ENCODE measurements at places on chromosomes 1 and 21.

DNA sequence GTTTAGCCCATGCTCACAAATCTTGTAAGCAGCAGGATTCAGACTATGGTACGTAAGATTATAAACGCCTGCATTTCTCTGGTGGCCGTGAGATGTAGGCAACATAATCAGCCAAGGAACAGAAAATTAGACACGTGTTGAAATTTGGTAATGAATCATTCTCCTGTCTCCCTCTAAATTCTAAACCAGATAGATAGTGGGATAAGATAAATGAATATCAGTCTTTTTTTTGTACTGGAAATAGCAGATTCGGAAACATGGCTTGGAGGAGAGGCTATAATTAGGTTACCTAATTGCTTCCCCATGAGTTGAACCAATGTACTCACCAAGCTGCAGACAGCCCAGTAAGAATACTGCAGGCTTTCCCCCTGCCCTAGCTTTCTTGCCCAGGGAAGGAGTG is 172.3 kb downstream of the TGFB2 start:
- no peak for DNase-seq

DNA sequence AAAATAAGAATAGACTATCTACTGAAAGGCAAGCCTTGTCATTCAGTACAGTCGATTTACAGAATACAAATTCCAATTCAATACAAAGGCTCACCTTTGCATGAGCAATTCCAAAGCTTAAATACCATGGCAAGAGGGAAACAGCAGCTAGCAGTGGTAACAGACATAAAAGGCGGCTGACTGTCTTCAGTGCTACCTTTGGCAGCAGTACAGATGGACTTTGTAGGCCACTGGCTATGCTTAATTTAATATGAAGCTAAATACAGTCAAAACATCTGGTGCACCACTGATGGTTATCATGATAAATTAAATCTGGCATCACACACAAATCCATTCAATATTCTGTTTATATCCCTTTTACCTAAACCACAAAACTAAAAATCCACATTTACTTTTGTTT is 62.4 kb downstream of the RERE start:
- no peak for DNase-seq

DNA sequence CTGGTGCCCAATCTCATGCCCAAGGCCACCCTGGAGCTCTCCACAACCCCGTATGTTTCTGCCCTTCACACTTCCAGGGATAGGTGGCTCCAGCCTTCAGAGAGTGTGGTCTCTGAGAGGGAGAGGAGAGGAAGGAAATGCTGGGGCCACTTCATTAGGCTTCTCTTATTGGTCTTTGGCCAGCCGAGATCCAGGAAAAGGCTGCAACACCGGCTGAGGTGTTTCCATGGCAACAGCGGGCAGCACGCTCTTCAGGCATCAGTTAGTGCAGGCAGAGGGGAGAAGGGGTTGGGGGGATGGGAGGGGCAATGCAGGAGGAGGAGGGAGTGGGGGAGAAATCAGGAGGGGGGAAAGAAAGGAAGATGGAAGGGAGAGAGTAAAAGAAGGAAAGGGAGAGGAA is 275.1 kb upstream of the GJB5 start:
- DNase-seq: peak; percentile 80

GRCh38 chr1:31216016-31216415 is 23.7 kb downstream of the NKAIN1 start:
- DNase-seq: peak; percentile 78

DNA sequence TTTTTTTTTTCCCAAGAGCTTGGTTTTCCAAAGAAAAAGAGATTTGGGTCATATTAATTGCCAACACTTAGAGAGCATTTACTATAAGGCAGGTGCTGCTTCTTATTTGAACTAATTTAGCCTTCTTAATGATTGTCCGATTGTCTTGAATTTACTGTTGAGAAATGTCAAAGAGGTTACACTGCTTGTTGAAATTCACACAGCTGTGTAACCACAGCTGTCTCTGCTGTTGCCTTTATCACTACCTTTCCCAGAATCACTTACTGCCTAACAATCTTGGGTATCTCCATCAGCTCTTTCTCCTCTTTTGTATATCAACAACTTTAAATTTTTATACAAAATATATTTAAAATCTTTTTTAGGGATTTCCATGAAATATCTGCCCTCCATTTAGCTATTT is 115.6 kb downstream of the UCHL5 start:
- DNase-seq: no peak

GRCh38 chr1:24596401-24596880 is 40.6 kb downstream of the NCMAP start:
- no peak for DNase-seq

DNA sequence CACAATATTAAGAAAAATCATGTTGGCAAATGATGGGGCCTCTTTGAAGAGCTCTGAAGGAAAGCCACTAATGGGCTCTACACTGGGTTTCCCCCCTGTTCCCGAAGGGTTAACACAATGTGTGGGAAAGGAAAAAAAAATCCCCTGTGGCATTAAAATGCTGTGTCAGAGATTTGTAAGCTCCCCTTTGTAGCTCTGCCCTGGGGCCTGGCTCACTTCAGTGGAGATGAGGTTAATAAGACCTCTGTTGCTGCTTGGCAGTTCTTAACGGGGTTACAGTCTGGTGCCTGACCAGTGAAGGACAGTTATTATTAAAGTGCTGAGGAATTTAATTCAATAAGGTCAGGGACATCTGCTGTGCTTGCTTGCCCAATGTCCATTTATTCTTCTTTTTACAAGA is 129.7 kb upstream of the UBE2U start:
- DNase-seq: no peak

DNA sequence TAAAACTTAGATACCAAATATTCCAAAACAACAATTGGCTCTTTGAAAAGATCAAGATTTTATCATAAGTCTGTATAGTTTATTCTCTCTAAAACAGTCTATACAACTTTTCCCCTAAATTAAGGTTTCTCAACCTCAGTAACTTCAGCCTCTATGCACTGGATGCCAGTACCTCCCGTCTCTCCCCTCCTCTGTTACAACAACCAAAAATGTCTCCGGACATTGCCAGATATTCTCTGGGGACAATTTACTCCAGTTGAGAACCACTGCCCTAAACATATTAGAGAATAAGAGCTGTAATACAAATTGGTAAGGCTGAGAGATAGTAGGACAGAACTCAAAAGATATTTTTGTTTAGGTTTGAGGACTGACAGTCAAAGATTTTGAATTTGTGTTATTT is 71.6 kb downstream of the TMEM200B start:
- no peak for DNase-seq

DNA sequence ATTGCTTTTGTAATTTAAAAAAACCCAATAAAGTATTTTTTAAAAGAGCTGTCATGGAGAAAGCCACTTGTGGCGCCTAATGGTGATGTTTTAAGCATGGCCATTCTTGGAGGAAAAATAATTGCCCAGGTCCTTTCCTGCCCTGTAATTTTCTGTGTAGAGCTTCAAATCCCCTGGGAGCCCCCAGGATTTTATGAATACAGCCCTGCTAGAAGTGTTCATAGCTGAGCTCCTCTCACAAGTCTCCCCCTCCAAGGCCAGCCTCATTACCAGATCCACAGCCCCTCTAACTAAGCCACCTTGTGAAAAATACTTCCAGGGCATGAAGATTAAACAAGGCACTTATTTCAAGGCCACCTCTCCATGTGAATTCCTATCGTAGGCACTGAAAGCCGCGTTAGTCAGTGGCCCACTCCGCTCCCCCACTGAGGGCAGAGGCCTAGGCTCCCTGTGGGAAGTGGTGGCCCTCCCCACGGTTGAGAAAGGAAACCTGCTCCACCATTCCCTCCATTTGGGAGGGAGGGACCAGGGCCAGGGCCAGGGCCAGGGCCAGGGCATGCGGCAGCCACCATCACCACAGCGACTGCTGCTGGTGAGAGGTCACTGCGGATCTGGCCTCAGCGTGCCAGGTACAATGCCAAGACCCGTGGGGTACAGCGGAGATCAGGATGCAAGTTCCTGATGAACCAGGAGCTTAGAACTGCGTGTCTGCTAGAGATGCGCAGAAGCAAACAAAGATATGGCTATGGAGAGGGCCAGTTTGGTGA is 83.1 kb downstream of the KCNN3 start:
- DNase-seq: no peak

DNA sequence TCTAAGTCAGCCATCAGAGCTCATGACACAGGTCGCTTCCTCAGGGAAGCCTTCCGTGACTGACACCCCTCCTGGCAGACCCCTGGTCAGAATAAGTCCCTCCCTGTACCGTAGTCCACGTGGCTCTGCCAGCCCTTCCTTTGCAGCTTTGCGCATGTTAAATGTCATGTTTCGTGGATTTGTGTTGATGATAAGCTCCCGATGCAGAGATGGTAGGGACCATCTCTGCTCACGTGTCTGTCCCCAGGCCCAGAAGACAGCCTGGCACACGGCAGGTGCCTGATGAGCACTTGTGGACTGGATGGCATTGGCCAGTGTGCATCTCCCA is 75.9 kb downstream of the DHRS3 start:
- DNase-seq: no peak

DNA sequence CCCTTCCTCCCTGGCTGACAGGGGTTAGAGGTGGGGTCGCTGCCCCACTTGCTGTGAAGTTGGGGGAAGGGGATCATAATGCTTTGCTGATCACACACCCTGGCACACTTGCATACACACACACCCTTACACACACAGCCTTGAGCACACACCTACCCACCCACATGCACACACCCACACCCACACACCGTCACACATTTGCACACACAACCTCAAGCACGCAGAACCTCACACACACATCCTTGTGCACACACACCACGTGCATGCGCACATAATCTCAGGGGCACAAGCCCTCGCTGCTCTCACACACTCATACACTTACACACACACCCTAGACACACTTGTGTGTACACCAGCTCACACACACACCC is 16.4 kb upstream of the TNFRSF8 start:
- DNase-seq: no peak

DNA sequence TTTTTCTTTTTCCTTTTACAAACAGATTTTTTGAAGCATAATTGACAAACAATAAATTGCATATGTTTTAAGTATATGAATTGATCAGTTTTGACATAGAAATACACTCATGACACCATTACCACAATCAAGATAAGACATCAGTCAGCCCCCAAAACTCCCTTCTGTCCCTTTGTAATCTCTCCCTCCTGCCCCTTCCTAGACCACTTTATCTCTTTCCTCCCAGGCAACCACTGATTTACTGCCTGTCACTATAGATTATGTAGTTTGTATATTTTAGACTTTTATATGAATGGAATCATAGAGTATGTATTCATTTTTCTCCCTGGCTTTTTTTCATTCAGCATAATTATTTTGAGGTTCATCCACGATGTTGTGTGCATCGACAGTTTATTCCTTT is 6.9 kb upstream of the SYT14 start:
- DNase-seq: no peak

DNA sequence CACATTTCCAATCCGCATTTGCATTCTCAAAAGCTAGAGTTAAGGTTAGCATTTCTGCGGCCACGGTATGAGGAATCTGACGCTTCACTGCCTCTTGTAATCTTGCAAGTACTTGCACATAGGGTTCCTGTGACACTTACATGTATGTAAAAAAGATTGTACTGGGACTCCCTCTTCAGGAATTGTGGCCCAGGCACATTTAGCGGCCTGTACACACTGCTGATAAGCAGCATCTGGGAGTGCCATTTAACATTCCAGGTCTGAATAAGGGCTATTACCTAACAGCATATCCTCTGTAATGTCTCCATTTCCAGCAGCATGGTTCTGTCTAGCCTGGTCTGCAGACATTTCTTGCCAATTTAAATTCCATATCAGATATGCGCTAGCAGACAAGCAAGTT is 75.7 kb downstream of the AXDND1 start:
- DNase-seq: no peak

DNA sequence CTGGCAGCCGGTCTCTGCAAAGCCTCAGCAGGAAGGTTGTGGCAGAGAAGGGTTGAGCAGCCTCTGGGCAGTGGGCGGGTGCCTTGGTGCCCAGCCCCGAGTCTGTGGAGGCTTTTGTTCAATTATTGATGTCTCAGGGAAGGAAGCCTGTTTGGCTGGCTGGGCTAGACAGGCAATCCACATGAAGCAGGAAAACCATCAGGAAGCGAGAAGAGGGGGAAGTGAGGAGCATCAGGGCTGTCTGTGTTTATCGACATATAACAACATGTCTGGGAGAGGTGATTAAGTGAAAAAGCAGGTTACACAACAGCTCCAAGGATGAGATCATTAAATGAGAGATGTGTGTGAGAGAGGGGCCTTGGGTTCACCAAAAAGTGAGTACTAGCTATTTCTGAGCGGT is 105.4 kb downstream of the UBE2U start:
- no peak for DNase-seq

GRCh38 chr1:22978299-22978698 is 5.6 kb upstream of the LACTBL1 start:
- DNase-seq: no peak

GRCh38 chr1:64163970-64164369 is 39.5 kb upstream of the UBE2U start:
- no peak for DNase-seq

GRCh38 chr1:5765997-5766913 is 226.0 kb downstream of the NPHP4 start:
- no peak for DNase-seq

GRCh38 chr1:172380441-172381244 is 39.8 kb upstream of the C1orf105 start:
- DNase-seq: no peak

DNA sequence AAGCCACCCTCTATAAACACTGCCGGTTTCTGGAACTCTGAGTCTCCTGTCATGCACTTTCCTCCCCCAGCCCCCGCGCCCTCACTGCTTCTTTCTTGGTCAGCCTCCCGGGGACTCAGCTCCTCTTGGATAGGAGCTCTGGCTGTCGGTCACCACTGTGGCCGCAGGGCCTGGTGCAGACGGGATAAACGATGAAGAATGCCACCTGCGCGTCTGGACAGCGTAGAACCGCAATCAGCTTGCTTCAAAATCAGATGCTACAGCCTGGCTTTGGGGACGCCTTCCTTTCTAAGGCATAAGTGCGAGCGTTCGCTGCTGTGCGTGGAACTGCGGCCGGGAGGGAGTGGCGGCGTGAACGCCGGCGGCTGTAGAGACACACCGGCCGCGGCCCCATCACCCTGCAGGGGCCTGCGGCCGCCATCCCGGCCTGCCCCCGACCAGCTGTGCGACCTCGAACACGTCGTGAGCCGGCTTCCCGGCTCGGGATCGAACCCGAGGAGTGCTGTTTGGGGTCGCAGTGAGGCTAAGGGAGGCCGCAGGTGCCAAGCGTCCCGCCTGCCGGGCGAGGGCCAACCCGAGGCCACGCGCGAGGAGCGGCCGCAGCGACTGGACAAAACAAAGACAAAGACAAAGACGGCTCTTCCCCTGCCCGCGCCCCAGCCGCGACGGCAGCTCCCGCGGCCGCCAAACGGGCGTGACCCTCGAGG is 688 bp downstream of the PTTG1IP start:
- no peak for DNase-seq

- DNase-seq: no peak
These were observed 757 bp upstream of the SPSB1 start for GRCh38 chr1:9291914-9292360.

All from COR-L47 (cell line).